ENCODE measurements at places on chromosomes 2 and 18.
A peak's percentile ranks its signal among the peaks of the same experiment; 100 is the strongest.

DNA sequence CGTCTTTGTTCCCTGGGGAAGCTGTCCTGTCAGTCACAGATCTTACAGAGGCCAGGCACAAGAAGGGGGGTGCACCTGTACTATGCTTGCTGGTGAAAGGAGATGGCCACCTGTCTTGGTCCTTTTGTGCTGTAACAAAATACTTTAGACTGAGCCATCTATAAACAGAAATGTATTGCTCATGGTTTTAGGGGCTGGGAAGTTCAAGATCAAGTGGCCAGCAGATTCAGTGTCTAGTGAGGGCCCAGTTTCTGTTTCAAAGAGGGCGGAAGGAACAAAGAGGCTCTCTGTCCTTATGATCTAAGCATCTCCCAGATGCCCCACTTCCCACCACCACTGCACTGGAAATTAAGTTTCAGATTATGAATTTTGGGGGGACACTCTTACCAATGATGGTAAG lies 35.5 kb upstream of the RPL37A start:
- H3K27ac ChIP-seq: no peak overlapping the region
- peaks cover 2% of the 10 kb centered on the region for H3K4me1 ChIP-seq
- peaks cover 3% of the 10 kb centered on the region for H3K27me3 ChIP-seq
- peaks cover 3% of the 10 kb centered on the region for H3K36me3 ChIP-seq

DNA sequence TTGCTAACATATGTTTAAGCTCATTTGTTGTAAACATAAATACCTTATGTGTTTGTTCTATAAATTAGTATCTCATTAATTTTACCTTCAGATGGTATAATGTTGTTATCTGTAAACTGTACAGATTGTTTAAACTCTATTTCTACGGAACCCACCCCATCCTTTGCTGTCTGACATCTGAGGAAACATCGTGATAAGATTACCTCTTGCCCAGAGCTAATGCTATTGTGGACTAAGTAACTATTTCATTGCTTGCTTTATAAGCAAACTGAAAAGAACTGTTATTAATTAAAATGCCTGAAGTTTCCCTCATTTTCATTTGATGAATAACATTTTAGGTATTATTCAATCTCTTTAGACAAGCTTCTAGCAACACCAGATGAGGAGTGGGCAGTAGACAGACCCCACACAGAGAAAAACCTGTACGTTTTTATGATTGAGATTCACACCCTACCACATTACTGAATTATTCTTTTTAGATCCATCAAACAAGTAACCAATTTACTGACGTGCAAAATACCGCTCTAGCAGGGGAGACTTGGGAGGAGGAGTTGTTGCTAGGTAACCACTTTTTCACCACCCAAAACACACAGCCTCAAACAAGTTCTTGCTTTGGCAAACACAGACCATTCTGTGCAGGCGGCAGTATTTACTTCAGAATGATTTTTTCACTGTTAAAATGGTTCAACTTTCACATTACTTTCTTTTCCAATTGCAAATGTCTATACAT lies 1.9 kb upstream of the SYT4 start:
- H3K4me1 ChIP-seq: peaks cover 20% of the 10 kb centered on the region
- peak overlapping the region; percentile 33 for H3K27ac ChIP-seq
- H3K27me3 ChIP-seq: peaks cover 5% of the 10 kb centered on the region
- DNase-seq: no peak
- no peaks in the 10 kb centered on the region for H3K36me3 ChIP-seq

- peaks cover 11% of the 10 kb centered on the region for H3K4me1 ChIP-seq
- H3K36me3 ChIP-seq: no peaks in the 10 kb centered on the region
- H3K4me3 ChIP-seq: peak overlapping the region; percentile 44
- no peak overlapping the region for H3K27ac ChIP-seq
- DNase-seq: peak; percentile 30
These were observed 4.2 kb upstream of the EGR4 start for GRCh38 chr2:73297586-73297985.

GRCh38 chr2:185374878-185375277 lies 363.7 kb upstream of the FSIP2 start:
- no peak for DNase-seq
- H3K27me3 ChIP-seq: no peaks in the 10 kb centered on the region
- no peak overlapping the region for H3K27ac ChIP-seq
- H3K4me3 ChIP-seq: no peak overlapping the region
- no peaks in the 10 kb centered on the region for H3K36me3 ChIP-seq
- H3K4me1 ChIP-seq: no peaks in the 10 kb centered on the region

GRCh38 chr2:186641132-186641806 lies 51.4 kb downstream of the ITGAV start:
- H3K4me3 ChIP-seq: no peak overlapping the region
- no peak overlapping the region for H3K27ac ChIP-seq
- no peaks in the 10 kb centered on the region for H3K36me3 ChIP-seq
- H3K4me1 ChIP-seq: peaks cover 6% of the 10 kb centered on the region
- H3K27me3 ChIP-seq: no peaks in the 10 kb centered on the region

- H3K4me1 ChIP-seq: no peaks in the 10 kb centered on the region
- H3K36me3 ChIP-seq: no peaks in the 10 kb centered on the region
- no peak overlapping the region for H3K4me3 ChIP-seq
- DNase-seq: no peak
- H3K27me3 ChIP-seq: no peaks in the 10 kb centered on the region
These were observed 14.9 kb upstream of the ZNF385B start for GRCh38 chr2:179876266-179876665.

GRCh38 chr18:23824669-23825068 lies 135.4 kb downstream of the LAMA3 start:
- no peak overlapping the region for H3K4me3 ChIP-seq
- no peak overlapping the region for H3K27ac ChIP-seq
- H3K36me3 ChIP-seq: no peaks in the 10 kb centered on the region
- H3K27me3 ChIP-seq: no peaks in the 10 kb centered on the region
- no peak for DNase-seq

- no peaks in the 10 kb centered on the region for H3K36me3 ChIP-seq
- no peak for DNase-seq
- H3K27me3 ChIP-seq: no peaks in the 10 kb centered on the region
- no peak overlapping the region for H3K27ac ChIP-seq
These were observed 31.9 kb downstream of the PIKFYVE start for GRCh38 chr2:208297961-208298360.

DNA sequence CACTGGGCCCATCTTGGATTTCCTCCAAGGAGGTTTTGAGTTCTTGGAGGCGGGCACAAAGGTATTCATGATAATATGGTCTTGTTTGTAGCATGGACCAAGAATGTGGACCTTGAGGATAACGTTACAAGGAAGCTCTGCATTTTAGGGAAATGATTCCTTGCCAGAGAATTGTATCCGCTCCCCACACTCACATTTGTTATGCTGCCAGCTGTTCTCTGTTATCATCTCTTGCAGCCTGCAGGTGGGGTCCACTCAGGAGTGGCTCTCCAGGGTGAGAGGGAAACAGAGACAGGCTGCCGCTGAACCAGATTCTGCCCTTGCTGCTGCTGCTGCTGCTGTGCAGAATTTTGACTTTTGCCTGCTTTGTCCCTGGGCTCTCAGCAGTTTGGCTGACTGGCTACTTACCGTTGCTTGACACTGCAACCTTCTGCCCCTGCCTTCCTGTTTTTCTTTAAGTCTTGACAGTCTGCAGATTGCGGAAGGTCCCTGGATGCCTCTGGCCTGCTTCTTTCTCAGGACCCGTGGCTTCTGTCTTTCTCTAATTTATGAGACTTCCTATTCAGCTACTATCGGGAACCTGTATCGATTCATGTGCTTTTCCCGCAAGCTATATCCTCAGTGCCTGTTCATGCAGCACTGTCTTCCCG lies 122.3 kb upstream of the DOCK10 start:
- H3K36me3 ChIP-seq: no peaks in the 10 kb centered on the region
- peaks cover 8% of the 10 kb centered on the region for H3K4me1 ChIP-seq
- peaks cover 2% of the 10 kb centered on the region for H3K27me3 ChIP-seq
- no peak overlapping the region for H3K27ac ChIP-seq

DNA sequence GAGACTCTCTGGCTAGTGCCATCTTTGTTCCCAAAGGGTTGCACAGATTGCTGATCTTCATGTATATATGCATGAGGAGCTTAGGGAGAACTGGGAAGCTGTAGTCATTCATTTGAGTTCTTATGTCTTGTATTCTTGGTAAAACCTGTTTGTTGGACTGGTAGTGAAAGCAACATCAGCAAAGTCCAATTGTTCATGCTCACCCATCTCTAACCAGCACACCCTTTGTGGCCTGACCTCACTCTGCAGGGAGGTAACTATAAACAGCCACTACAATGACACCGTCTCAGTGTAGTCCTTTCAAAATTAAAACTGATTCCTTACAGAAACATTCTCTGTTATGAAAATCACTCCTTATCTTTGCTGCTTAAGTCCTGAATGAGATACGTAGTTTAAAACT lies 13.9 kb upstream of the LMAN1 start:
- no peak overlapping the region for H3K4me3 ChIP-seq
- no peaks in the 10 kb centered on the region for H3K27me3 ChIP-seq
- H3K4me1 ChIP-seq: peaks cover 27% of the 10 kb centered on the region
- DNase-seq: no peak
- no peaks in the 10 kb centered on the region for H3K36me3 ChIP-seq

DNA sequence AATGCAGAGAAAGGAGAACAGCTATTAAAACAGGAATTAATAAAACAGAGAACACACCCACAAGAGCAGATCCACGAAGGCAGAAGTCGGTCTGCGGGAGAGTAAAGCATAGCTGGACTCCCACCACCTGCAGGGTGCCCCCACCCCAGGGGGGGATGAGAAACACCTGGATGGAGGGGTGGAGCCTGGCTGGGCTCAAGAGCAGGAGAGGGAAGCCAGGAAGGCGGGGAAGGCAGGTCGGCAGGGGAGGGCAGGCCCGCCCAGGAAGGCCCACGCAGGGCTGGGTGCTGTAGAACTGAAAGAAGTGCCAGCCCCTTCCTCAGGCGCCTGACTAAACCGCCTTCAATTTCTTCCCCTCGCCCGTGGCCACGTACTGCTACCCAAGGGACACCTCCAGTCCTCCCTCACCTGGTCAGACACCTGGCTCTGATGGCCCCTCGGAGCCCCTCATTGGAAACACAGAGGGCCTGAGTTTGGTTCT lies 175.4 kb downstream of the HDAC4 start:
- H3K36me3 ChIP-seq: no peaks in the 10 kb centered on the region
- H3K4me1 ChIP-seq: peaks cover 77% of the 10 kb centered on the region
- DNase-seq: no peak
- peaks cover 23% of the 10 kb centered on the region for H3K27me3 ChIP-seq

DNA sequence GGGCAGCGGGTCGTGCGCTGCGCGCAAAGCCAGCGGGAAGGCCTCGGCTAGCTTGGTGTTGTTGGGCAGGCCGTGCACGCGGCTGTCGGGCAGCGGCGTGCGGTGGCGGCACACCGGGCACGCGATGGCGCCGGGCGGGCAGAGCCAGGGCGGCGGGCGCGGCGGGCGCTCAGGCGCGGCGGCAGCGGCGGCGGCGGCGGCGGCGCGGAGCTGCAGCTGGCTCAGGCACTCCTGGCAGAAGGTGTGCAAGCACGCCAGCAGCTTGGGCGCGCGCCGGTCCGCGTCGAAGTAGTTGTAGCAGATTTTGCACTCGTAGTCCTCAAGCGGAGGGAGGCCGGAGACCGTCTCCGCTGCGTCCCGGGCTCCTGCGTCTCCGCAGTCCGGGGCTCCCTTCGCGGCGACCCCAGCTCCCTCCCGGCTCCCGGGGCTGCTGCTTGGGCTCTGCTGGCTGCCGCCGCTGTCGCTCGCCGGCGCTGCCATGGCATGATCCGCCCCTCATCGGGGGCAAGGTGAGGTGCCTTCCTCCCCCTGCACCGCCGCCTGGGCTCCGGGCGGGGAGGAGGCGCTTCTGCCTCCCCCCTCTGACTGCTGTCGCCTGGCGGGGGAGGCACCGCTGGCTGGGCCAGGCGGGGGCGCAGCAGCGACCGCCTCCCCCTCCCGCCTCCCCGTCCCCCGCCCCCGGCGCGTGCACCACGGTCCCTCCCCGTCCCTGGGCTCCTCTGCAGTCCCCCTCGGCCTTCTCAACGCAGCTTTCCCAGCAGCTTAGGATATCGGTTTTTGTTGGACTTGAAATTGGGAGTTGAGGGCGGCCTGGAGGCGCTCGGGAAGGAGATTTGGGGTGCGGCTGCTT lies 21.0 kb upstream of the PAX3 start:
- peak overlapping the region; percentile 96 for H3K4me3 ChIP-seq
- DNase-seq: peak; percentile 76
- peak overlapping the region; percentile 97 for H3K27ac ChIP-seq
- peaks cover 4% of the 10 kb centered on the region for H3K36me3 ChIP-seq
- H3K27me3 ChIP-seq: peaks cover 14% of the 10 kb centered on the region

- peaks cover 4% of the 10 kb centered on the region for H3K27me3 ChIP-seq
- peaks cover 11% of the 10 kb centered on the region for H3K4me1 ChIP-seq
- no peak for DNase-seq
- H3K4me3 ChIP-seq: no peak overlapping the region
- no peak overlapping the region for H3K27ac ChIP-seq
These were observed 487.6 kb downstream of the THSD7B start for GRCh38 chr2:137252934-137253333.

DNA sequence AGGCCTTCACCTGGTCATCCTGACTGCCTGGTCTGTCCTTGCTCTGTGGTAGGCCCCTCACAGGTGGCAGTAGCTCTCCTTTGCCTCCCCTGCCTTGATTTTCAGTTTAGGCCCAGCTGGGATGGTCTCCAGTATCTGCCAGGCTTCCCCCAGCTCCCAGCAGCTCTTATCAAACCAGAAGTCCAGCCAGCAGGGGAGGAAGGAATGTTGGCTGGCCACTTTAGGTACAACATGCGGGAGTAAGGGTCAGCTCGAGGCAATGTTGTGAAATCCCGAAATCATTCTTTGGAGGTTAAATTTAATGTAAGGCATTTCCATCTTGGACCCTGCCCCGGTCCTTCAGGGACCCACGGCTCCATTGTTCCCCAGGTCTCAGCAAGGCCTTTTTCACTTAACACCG lies 16.8 kb downstream of the ATP6V1C2 start:
- no peaks in the 10 kb centered on the region for H3K4me1 ChIP-seq
- H3K36me3 ChIP-seq: no peaks in the 10 kb centered on the region
- no peaks in the 10 kb centered on the region for H3K27me3 ChIP-seq
- no peak for DNase-seq

- peak overlapping the region; percentile 94 for H3K4me3 ChIP-seq
- H3K4me1 ChIP-seq: peaks cover 16% of the 10 kb centered on the region
- no peaks in the 10 kb centered on the region for H3K36me3 ChIP-seq
- no peak for DNase-seq
- H3K27me3 ChIP-seq: peaks cover 5% of the 10 kb centered on the region
- H3K27ac ChIP-seq: peak overlapping the region; percentile 70
These were observed 791 bp upstream of the CYRIA start for GRCh38 chr2:16666449-16666801.

- H3K4me1 ChIP-seq: no peaks in the 10 kb centered on the region
- DNase-seq: no peak
- H3K27ac ChIP-seq: no peak overlapping the region
- no peak overlapping the region for H3K4me3 ChIP-seq
- H3K36me3 ChIP-seq: no peaks in the 10 kb centered on the region
These were observed 7.6 kb upstream of the MSTN start for GRCh38 chr2:190069936-190070696.

GRCh38 chr18:41462946-41463345 lies 492.1 kb upstream of the PIK3C3 start:
- no peak for DNase-seq
- no peak overlapping the region for H3K4me3 ChIP-seq
- H3K4me1 ChIP-seq: no peaks in the 10 kb centered on the region
- no peak overlapping the region for H3K27ac ChIP-seq

GRCh38 chr2:29226808-29227207 lies 111.6 kb downstream of the CLIP4 start:
- peaks cover 5% of the 10 kb centered on the region for H3K27me3 ChIP-seq
- H3K27ac ChIP-seq: no peak overlapping the region
- no peak overlapping the region for H3K4me3 ChIP-seq
- peaks cover 8% of the 10 kb centered on the region for H3K4me1 ChIP-seq

- H3K27ac ChIP-seq: no peak overlapping the region
- no peaks in the 10 kb centered on the region for H3K4me1 ChIP-seq
- DNase-seq: no peak
- no peak overlapping the region for H3K4me3 ChIP-seq
- H3K36me3 ChIP-seq: no peaks in the 10 kb centered on the region
These were observed 63.4 kb downstream of the MYO5B start for GRCh38 chr18:50131591-50131990.
